ENCODE measurements at places on chromosomes 2 and 18. TPM values are rescaled to one million over a fixed set of nuclear protein-coding genes. Genes with fewer than 3 reads are reported as not detected.
A peak's percentile ranks its signal among the peaks of the same experiment; 100 is the strongest.

FSIP2 gene
- polyA plus RNA-seq, result 2.9 TPM

VWA3B gene
- polyA plus RNA-seq, result 0.26 TPM

MAP2 gene
- polyA plus RNA-seq, result 34.0 TPM

RBM44 gene
- 0.32 TPM for polyA plus RNA-seq

STON1 gene
- 39.5 TPM for polyA plus RNA-seq

KATNAL2 gene
- polyA plus RNA-seq, result 10.1 TPM

RESP18 gene
- polyA plus RNA-seq, result not detected

CCDC74A gene
- 13.2 TPM for polyA plus RNA-seq

DNA sequence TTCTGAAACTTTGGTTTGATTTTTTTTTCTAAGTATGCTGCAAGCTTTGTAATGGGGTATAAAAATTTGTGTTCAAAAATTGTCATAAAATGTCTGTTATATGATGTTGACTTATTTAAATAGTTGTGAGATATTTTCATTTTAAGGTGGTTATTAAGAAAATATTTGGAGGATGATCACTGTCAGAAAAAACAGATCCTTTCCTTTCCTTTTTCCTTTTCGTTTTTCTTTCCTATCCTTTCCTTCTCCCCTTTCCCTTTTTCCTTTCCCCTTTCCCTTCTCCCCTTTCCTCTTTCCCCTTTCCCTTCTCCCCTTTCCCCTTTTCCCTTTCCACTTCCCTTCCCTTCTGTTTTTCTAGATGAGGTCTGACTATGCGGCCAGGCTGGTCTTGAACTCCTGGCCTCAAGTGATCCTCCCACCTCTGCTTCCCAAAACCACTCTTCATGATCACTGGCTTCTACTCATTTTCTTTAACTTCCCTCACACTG lies 640.5 kb downstream of the PLCL1 start:
- no peak for DNase-seq

DNA sequence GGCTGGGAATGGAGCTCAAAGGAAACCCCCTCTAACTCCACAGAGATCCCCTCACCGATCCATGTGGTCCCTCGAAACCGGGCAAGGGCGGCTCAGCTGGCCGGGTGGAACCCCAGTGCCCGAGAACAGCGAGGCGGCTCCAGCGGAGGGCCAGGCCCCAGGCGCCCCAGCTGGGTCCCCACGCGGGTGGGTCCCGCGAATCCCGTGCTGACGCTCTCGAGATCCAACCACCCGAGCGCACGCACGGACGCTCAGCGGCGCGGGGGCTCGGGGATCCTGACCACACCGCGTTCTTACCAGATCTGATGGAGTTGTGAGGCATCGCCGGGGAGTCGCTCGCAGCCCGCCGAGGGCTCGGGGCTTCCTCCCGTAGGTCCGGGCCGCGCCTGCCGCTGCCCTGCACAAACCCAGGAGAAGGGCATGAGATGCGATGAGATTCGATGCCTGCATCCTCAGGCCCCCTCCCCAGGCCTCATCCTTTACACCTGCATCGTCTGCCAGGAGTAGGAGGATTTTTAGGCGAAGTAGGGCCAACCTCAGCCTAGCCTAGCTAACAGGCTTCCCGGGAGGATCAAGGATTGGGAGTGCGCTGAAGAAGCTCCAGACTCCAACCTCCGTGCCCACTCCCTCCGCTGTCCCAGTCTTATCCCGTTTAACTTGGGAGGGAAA lies 514 bp downstream of the PAX8 start:
- DNase-seq, result no peak

GRCh38 chr2:128390991-128391630 lies 72.4 kb upstream of the HS6ST1 start:
- DNase-seq, result no peak

DNA sequence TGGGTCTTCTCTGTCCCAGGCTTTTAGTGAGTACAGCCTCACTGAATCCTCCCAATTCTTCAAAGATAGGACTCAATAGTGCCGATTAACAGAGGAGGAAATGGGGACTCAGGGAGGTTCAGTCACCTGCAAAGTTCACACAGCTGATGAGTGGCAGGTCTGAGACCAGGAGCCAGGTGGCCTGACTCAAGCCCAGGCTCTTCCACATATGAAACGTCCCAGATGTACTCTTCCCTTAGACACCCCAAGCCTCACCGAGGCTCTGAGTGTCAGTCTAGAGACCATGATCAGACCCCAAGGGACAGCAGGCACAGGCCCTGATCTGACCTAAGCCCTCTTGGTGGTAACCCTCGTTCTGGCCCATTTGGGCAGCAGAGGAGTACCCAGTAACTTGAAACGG lies 115.2 kb downstream of the INHBB start:
- no peak for DNase-seq

DNA sequence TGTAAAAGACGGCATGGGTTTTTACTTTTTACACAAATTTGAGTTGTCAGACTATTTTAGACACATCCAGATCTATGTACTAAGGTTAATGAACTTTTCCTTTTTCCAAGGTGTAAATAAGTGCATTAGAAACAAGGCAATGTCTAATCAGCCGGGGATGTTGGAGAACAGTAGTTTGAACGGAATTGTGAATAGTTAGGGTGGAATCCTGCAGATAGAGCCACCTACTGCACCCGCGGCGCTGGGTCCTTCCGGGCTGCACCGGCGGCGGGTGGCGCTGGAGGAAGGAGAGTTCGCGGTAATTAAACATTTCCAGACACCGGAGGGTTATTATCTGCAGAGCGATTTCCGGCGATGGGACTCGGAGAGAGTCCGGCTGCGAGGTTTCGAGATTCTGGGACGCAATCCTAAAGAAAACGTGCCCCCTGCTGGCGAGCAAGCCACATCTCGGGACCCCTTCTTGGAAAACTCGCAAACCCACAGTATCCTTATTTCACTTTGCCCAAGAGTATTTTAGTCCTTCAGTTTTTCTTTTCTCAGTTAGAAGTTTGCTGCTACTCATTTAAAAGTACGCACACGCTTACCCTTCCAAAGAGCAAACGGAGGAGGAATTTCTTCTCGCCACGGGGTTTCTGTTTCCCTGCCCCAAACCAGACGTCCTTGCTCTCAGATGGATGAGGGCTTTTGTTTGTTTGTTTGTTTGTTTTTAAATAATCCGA lies 4.5 kb upstream of the OSR1 start:
- DNase-seq, result peak; percentile 80

GRCh38 chr2:43001787-43002468 lies 209.5 kb upstream of the HAAO start:
- no peak for DNase-seq

DNA sequence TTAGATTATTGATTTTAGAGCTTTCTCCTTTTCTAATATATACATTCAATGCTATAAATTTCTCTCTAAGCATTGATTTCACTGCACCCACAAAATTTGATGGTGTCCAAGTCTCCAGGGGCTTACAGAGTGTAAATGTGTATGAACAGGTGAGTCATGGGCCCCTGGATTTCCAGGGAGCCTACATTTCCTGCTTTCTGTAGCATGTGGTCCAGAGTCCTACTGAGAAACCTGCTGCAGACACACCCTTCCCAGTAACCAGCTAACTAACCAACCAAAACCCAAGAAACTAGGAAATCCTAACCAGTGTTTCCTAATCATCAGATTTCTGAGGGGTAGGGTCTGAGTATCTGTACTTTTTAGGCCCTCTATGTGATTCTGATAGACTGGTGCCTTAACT lies 39.5 kb upstream of the TANC1 start:
- DNase-seq, result no peak

DNA sequence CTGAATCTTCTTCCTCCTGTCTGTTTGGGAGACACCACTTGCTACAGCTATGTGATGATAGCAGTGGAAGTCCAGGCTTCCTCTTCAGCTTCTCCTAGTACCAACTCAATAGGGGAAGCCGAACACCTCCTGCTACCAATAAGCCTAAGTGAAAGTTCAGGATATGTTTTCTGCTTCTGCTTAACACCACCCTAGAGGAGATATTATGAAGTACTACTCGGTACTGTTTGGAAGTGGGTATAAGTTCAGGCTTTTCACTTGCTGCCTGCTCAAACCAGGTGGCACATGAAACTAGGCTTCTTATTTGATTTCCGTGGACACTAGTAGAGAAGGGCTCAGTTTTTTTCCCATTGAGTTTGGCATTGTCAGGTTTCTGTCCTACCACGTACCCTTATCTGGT lies 99.8 kb downstream of the PTPN4 start:
- no peak for DNase-seq

GRCh38 chr2:128320192-128320905 lies 1.7 kb upstream of the HS6ST1 start:
- no peak for DNase-seq

GRCh38 chr2:211498551-211499205 lies 942.3 kb downstream of the CPS1 start:
- no peak for DNase-seq

GRCh38 chr2:108922141-108922915 lies 66.7 kb downstream of the EDAR start:
- DNase-seq, result no peak

DNA sequence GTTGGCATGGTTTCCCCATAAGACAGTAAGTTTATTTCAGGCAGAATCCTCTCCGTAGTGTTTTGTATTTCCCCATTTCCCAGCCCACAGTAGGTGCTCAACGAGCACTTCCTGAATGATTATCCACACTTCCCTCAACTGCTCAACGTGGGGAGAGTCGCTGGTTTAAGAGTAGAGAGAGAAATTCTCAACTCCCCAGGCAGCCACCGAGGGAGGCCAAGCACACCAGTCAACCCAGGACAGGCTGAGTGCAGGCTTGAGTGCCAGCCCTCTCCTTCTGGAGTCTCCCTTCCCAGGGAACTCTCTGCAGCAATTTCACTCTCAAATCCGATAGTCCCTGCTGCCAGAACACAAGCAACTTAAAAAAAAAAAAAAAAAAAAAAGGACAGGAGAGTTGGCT lies 92.0 kb upstream of the LMAN1 start:
- DNase-seq, result no peak
